ENCODE measurements at places on chromosomes 16 and 17.
A peak's percentile ranks its signal among the peaks of the same experiment; 100 is the strongest.

- DNase-seq: no peak
These were observed 14.8 kb downstream of the PLD6 start for GRCh38 chr17:17191346-17191792.

DNA sequence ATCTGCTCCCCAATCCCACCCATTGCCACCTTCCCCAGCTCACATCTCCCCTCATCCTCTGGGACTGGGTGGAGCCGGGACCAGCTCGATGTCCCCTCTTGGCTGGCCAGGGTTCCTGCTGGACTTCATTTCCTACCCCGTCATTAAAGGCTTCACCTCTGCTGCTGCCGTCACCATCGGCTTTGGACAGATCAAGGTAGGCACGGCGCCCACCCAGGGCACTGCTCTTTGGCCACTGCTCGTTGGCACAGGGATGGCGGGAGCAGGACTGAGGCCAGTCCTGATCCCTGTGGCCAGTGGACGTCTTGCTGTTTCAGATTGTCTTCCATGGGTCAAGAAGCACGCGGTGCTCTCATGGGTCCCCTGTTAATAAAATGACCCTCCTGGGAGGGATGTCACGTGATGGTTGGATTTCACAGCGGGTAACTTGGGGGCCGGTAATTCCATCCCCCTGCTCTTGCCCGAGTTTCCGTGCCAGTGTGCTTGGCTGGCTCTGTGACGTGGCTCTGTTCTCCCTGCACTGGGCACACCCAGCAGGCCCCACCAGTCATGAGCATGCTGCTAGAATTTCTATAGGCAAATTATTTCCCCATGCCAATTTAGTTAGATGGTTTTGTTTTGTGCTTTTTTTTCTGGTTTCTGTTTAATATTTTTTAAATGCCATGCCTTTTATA lies 3.1 kb downstream of the SLC26A11 start:
- DNase-seq: no peak

DNA sequence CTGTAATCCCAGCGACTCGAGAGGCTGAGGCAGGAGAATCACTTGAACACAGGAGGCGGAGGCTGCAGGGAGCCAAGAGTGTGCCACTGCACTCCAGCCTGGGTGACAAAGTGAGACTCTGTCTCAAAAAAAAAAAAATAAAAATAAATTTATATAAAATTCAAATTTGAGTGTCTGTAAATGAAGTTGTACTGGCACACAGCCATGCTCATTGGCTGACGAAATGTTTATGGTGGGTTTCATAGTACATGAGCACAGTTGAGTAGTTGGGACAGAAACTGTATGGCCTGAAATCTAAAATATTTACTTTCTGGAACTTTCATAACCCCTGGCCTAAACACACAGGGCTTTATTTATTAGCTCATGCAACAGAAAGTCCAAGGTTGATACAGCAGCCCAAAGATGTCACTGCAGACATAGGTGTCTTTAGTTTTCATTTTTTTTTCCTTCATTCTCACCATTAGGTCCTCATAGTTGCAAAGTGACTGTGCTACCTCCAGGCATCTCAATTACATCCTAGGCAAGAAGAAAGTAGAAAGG lies 355.3 kb downstream of the SLC39A11 start:
- no peak for DNase-seq

DNA sequence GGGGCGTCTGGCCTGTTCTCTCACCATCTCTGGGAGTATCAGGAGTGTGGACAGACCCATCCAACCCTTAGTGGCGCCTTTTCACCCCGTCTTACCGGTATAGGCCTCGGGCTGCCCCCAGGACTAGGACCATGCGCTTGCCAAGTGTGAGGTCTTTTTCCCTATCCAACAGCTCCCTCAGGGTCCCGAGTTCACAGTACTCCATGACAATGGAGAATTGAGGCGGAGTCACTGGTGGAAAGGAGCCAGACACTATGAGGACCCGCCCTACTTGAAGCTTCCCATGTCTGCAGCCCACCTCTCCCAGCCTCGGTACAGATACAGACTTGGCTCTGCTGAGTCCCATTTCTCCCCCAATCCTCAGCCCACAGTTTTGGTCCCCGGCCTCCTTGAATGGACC lies 15.9 kb upstream of the RFWD3 start:
- DNase-seq: no peak

DNA sequence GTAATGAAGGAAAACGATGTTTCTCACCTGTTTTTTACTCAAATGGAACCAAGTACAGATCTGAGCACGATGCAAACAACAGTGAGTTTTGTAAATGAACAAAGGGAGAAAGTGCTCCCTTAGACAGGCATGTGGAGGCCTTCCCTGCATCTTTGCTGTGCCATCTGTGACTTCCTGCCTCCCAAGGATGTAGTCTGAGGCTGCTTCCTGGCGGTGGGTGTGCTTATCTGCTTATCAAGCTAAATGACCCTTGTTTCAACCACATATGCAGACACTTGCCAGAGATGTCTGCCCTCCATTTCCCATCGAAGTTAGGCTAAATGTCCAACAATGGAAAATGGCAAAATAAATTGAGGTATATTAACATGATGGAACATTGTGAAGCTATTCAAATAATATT lies 34.6 kb downstream of the RGS9 start:
- DNase-seq: no peak

GRCh38 chr17:17849147-17849820 lies 12.5 kb upstream of the SREBF1 start:
- DNase-seq: peak; percentile 47

GRCh38 chr17:8503368-8503767 lies 67.7 kb downstream of the NDEL1 start:
- DNase-seq: no peak

DNA sequence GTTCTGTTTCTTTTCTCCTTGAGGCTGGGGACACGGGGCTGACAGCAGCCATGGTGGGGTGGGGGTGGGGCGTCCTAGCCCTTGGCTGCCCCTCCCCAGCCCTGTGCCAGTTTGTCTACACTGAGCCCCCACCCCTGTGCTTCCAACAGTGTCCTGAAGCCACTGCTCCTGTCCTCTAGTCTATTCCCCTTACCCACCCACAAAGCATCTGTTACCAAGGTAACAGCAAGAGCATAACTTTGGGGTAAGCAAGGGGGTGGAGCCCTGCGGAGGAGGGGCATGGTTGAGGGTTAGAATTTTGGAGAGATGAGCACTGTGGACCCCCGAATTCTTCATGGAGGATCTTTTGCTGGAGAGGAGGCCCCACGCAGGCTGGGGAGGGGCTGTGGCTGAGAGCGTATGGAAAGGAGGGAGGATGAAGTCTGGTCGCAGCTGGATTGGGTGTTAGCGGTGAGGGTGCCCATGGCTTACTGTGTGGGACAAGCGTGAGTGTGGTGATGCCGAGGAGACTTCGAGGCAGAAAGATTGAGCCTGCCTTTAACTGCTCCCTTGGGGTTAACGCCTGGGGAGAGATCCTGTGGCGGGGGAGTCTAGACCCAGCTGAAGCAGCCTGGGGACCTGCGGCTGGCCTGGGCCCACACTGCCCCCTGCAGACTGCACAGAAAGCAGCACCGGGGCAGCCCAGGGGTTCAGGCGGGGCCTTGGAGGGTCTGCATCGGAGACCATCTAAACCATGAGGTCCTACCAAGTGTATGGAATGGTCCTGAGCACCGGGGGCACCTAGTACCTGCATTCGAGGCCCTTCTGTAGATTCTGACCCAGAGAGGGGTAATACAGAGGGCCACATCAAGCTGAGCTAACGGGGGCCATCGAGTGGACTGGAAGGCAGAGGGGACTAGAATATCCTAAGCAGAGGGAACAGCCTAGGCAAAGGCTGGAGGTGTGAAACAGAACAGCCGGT lies 6.1 kb upstream of the STAC2 start:
- DNase-seq: peak; percentile 87

- DNase-seq: no peak
These were observed 18.7 kb downstream of the ZNF200 start for GRCh38 chr16:3216263-3216640.

- DNase-seq: no peak
These were observed 35.6 kb downstream of the RNF213 start for GRCh38 chr17:80296221-80296620.

DNA sequence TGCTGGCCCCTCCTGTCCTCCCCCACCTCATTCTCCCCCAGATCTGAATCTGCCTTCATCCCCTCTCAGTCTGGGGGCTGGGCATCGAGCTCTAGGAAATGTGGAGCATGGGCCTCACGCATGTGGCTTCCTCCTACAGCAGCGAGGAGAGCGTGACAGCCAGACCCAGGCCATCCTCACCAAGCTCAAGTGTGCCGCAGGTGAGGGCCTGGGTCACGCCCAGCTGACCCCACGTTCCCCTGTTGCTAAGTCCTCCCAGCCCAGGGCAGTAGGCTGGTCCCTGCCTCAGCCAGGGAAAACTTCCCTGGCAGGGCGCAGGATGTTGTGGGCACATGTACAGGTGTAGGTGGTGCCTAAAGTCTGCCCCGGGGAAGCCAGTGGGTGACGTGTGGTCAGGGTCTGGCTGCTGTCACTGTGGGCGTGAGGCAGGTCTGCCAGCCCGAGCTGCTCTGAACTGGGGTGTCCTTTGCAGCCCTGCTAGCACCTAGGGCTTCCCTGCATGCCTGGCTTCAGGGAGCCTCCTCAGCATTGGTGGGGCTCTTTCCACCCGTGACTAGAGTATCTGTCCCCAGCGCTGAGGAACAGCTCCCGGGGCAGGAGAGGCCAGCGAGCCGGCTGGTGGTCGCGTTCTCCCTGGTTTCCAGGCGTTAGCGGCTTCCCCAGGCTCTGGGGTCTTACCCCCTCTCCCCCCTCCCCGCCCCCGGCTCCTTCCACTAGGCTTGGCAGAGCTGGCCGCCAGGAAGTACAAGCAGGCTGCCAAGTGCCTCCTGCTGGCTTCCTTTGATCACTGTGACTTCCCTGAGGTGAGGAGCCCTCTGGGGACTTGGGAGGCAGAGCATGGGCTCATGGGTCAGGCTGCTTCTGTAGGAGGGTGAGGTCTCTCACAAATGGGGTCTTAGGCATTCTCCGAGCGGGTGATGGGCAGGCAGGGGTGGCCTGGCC lies 3.6 kb downstream of the GPS1 start:
- no peak for DNase-seq

GRCh38 chr17:27904114-27904513 lies 10.9 kb upstream of the LYRM9 start:
- DNase-seq: no peak

- DNase-seq: no peak
These were observed 8.0 kb downstream of the TNRC6A start for GRCh38 chr16:24737391-24737871.

GRCh38 chr17:40726919-40727318 lies 23.4 kb upstream of the KRT24 start:
- DNase-seq: no peak

DNA sequence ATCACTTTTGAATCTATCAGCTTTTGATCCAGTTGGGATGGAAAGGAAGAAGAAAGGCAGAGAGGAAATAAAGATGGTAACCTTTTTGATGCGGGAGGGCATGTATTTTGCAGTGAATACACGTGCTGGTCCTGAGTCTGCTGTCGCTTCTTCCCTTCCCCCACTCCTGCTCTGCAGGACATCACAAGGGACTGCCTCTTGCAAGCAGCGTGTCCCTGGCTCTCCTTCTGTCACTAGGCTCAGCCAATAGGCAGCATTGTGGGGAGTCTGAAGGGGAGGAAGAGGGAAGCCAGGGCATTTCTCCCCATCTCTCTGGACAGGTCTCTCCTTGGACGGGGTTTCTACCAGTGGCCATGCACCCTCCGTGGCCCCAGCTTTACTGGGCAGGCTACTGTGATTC lies 15.7 kb upstream of the WFDC1 start:
- DNase-seq: no peak

DNA sequence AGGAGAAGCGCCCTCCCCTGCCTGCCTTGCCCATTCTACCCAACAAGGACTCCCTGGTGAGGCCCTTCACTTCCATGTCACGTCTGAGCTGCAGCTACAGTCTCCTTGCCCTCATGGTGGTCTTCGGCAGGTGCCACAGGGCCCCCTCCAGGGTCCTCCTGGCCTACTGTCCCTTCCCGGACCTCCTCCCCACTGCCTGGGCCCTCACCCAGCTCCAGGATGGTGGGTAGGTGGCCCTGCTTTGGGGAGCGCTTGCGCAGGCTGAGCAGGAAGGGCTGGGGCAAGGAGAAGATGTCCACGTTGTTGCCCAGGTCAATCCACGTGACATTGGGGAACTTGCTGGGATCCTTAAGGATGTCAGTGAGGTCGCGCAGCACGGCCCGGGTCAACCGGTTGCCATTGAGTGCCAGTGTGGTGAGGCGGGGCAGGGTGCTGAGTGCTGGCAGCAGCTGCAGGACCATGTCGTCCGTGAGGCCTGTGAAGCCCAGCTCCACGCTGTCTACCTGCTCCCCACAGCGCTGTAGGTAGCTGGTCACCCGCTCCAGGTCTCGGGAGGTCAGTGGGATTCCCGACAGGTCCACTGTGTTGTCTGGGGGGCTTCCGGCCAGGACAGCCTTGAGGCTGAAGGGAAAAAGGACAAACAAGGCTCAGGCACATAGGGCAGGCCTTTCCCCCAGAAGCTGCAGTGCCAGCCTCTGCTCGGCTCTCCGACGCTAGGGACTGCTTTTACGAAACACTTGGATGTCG lies 28.3 kb downstream of the TRPV2 start:
- DNase-seq: no peak

GRCh38 chr16:65312795-65313194 lies 190.9 kb upstream of the CDH11 start:
- no peak for DNase-seq

GRCh38 chr16:89292443-89293078 lies 75.1 kb downstream of the ZNF778 start:
- no peak for DNase-seq

DNA sequence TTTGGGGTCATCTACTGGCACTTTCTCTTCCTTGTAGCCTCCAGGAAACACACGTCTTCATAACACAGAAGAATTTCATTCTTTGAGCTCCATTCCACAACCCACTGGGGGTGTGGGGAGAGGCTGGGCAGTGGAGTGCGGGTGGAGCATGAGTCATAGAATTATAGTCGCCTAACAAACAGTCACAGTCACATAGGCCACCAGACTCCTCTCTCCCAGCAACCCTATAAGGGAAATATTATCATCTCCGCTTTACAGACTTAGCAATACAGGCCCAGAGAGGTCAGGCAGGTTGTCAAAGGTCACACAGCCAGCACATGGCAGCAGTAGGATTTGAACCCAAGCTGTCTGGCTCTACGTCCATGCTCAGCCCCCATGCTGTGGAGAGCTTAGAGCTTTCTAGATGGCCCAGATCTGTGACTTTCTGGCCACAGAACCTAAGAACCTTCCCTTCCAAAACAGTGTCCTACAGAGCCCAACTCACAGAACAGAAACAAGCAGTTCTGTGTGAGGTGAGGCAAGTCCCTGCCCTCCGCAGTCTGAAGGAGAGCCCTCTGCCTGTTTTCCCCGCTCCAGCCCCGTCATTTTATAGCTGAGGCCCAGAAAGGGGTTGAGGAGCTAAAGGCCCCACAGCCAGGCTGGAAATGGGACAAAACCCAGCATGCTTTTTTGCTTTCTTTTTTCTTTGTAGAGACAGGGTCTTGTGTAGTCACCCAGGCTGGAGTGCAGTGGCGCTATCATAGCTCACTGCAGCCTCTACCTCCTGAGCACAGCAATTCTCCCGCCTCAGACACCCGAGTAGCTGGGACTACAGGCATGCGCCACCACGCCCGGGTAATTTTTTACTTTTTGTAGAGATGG lies 10.7 kb upstream of the LITAF start:
- DNase-seq: no peak

Measured in NCI-H1436 (cell line).